ENCODE measurements at places on chromosomes 11 and 22. TPM values are rescaled to one million over a fixed set of nuclear protein-coding genes. Genes with fewer than 3 reads are reported as not detected.

The BARX2 gene
- not detected for total RNA-seq

The CDC42EP1 gene
- 28.4 TPM for total RNA-seq

The ROM1 gene
- total RNA-seq: 9.3 TPM

The SLC37A2 gene
- 5.7 TPM for total RNA-seq

The MUC15 gene
- not detected for total RNA-seq

The LRRC32 gene
- 83.4 TPM for total RNA-seq

The C11orf86 gene
- not detected for total RNA-seq

The SLN gene
- total RNA-seq: not detected

The INS gene
- total RNA-seq: 1.8 TPM

The LDLRAD3 gene
- total RNA-seq: 49.5 TPM

The FAM180B gene
- total RNA-seq: 3.3 TPM

Data from tibial nerve (tissue), 4 donors.